Fibroblast of mammary gland (primary cell): ENCODE measurements at places on chromosomes 2 and 18.

DNA sequence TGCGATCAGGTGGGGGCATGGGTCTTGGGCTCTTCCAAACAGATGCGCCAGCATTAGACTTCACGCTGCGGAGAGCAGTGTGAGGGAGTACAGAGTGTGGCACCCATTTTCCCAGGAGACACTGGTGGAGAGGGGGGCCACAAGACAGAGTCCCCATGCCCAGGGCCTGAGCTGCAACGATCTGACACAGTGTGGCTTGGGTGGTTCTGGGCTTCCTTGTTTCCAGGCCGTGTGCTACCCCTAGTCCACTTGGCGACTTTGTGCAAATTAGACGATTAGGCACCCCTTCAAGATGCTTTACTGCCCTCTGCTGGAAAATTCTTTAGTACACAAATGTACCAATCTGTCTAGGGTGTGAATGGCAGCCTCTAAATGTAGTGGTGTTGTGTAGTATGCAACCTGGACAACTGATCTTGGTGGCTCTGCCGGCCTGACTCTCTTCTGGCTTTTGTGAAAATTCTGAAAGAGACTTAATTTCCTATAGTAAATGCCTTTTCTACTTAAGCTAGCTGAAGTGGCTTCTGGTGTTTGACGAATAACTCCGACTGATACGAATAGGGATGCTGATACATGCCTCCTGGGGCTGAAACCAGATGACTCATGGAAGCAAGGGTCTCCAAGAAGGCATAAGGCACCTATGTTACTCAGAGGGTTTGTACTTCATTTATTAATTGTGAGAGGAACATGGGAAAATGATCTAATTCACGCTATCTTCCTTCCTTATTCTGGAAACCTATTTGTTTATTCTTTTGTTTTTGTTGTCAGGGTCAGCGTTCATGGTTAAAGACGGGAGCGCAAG, 92.3 kb upstream of the SMAD2 start:
- peak; percentile 71 for DNase-seq

GRCh38 chr2:178913049-178913441, 105.8 kb upstream of the TTN start:
- DNase-seq, result no peak

GRCh38 chr2:21277068-21278056, 153.6 kb downstream of the TDRD15 start:
- DNase-seq, result no peak

GRCh38 chr2:86157009-86157556, 38.2 kb downstream of the IMMT start:
- DNase-seq, result no peak

- DNase-seq, result peak; percentile 48
Observed at GRCh38 chr2:227462972-227463931, 8.7 kb upstream of the AGFG1 start.

- no peak for DNase-seq
Observed at GRCh38 chr18:5948781-5949180, 53.5 kb upstream of the TMEM200C start.

- DNase-seq, result peak; percentile 71
Observed at GRCh38 chr2:45904267-45904945, 252.9 kb downstream of the PRKCE start.

DNA sequence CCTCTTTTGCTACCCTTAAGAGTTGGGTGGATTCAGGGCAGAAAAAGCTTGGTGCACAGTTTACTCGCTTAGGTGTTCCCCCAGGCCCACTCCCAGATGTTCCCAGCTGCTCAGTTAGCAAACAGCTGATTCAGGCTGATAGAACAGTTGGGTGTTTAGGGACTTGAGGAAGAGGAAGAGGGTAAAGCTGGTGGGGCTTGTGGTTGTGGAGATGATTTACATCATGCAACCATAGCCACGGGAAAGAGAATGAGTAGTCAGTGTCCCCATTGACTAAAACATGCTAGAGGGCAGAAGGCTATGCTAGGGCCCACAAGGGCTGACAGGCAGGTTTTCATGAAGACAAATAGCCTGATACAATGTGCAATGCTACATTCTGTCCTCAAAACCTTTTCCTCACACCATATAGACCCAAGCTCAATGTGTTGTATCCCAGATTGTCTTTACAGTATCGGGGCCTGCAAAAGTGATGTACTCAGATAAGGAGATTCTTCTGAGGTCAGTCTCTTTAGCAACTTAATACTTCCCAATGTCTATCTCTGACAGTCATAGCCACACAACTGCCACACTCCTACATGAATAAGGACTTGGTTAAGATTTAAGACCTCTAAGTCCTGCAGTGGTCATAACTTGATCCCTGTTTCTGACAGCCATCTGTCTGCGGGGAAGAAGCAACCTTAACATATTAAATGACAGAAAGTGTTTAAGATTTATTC, 15.6 kb downstream of the COLEC12 start:
- peak; percentile 54 for DNase-seq

DNA sequence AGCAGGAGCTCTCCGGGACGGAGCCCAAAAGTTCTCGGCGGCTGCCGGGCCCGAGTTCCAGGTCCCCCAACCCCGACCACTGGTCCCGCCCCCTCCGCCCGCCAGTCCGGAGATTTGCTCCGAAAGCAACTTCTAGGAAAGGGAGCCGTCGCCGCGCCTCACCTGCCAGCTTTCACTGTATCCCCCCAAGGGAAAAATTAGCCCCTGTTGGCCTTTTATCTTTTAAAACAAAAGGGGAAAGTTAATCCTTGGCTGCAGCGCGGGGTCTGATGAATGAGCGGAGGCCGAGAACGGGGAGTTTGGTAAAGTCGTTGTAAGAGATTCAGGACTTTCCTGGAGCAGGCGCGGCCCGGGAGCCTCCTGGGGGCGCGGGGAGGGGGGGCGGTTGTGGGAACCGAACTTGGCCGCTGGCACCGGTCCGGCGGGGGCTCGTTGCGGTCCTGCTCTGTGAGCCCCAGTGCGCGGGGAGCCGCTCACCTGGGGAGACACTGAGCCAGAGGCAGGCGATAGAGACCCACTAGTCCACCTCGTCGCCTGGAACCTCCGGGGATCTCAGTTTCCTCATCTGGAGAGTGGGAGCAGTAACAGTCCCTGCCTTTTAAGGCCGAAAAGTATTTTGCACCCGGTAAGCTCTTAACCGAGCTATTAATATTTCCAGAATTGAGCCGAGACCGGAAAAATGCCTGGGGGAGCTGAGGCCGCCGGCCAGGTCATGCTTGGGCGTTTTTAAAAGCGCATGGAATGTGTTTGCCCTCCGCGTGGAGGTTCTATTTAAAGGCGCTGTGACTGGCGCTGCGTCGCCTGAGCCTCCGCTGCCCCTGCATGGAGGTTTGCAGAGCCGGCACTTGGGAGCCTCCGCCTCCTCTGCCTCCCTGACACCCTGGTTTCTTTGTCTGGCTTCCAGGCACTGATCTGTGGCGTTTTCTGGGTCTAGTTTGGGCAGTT, 1.1 kb downstream of the EFHD1 start:
- no peak for DNase-seq

DNA sequence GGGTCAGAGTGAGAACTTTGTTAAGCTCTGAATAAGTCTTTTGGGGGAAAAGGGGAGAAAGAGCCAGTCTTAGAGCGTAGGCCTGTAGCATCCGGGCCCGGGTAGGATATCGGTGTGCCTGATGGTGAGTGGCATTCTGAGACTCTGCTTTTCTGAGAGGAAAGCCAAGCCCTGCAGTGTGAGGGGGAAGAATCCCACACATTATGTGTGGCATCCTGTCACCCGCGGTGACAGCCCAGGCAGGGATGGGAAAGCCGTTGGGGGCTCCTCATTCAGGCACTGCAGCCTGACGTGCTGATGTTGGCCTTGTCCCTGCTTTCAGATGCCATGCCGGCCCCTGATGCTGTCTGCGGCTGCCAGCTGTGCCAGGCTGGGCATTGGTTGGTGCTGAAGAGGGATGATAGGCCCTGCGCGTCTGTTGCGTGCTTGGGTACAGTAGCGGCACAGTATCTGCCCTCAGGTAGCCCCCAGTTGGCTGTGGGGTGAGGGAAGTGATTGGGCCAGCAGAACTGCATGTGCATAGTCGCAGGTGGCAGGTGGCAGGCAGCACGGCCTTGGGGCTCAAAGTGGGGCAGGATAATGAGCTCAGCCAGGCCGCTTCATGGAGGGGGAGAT, 37.6 kb downstream of the GLI2 start:
- DNase-seq, result no peak

GRCh38 chr2:203510941-203511305, 24.2 kb downstream of the RAPH1 start:
- DNase-seq, result peak; percentile 54

DNA sequence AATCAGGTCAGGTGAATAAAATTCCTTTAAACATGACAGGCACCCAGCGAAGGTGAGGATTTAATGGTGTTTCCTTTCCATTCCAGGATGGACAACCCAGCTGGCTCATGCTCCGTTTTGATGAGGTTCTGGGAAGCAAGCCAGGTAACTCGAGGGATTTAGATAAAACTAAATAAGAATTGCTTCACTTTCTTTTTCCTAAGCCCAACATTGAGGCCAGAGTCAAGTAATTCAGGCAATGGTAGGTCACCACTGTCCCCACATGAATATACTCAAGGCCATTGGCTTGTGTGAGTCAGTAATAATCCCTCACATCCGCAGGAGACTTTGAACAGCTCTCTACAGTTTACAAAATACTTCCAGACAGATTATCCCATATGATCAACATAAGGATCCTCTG, 16.2 kb upstream of the LRATD1 start:
- no peak for DNase-seq

DNA sequence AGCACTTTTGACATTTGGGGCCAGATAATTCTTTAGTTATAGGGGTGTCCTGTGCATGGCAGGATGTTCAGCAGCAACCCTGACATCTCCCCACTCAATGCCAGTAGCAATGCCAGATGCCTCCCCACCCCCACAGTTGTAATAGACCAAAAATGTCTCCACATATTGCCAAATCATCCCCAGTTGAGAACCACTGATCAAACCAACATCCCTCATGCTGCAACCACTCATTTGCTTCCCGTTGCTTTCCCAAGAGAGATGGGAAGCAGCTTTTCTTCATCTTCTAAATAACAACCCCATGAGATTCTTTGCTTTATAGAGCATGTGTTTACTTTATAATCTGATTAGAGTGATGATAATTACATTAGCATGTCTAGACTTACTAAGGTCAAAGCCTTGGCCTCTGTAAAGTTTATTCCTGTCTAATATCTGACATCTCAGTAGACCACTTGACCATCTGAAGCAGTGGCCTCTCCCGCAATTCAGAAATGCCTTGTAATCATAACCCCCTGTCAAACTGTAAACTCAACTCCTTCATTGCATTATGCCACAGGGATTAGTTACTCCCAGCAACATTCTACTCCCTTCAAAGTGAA, 28.7 kb upstream of the C1D start:
- DNase-seq, result peak; percentile 17

GRCh38 chr2:162369551-162369950, 25.6 kb downstream of the GCA start:
- DNase-seq, result no peak

DNA sequence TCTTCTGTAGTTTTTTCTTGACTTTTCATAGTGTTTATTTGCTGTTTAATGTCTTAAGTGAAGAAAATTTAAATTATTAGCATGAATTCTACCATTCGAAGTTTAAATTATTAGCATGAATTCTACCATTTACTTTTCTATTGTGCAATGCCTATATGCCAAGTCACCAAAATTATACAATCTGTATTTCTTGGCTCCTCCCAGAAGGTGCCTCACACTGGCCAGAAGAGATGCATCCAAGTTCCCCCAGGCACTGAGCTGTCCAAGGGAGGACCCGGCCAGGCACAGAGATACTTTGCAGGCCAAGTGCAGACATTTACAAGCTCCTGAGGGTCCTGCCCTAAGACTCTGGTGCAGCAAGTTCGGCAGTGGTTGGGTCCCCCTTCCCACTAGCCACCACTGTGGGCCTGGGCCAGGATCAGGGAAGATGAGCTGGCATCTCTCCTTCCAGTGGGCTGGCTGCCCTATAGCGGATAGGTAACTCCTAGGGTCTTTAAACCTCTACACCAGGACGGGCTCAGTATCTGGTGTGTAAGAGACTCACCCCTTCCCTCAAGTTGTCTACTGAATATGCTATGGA, 31.3 kb downstream of the TMEM247 start:
- DNase-seq, result no peak

DNA sequence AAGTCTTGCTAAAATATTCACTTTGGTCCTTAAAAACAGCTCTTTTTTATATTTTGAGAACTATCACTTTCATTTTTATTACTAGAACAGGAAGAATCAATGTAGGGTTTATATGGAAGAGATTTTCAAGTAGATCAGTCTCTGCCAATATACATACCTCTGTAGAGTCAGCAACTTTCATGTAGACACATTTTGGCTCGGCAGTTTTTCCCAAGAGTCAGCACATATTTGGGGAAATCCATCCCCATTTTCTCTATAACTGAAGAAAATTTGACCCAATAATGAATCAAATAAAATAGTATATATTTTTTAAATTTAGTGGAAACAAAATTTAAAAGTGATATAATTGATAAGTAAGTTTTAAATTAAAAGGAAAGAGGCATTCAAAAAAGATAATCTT, 329.8 kb upstream of the TFPI start:
- no peak for DNase-seq

DNA sequence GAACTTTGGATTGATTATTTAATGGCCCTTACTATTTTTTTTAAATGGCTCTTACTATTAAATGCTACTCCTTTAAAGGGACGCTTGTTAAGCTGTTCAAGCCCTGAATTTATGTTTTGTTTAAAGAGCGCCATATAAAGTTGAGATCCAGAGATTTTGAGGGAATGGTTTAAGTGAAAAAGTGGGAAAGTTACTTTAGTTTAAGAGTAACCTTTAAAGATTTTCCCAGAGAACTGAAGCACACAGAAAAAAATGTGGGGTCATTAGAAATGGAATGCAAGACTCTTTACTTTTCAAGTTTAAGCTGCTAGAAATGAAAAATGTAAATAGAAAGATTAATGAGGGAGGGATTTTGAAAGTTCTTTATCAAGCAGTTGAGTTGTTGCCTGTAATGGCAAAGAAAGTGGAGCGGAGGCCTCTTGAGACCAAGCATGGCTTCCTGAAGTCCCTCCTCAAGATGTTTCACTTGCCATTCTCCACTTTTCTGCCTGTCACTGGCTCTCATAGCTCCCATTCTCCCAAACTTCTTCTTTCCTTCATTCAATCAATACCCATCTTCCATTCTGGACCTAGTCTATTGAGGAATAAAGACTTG, 93.2 kb downstream of the KCNS3 start:
- DNase-seq, result no peak

- no peak for DNase-seq
Observed at GRCh38 chr2:8479298-8479697, 202.6 kb upstream of the ID2 start.
